DMS153 (cell line): ENCODE measurements at places on chromosomes 12 and 14.

DNA sequence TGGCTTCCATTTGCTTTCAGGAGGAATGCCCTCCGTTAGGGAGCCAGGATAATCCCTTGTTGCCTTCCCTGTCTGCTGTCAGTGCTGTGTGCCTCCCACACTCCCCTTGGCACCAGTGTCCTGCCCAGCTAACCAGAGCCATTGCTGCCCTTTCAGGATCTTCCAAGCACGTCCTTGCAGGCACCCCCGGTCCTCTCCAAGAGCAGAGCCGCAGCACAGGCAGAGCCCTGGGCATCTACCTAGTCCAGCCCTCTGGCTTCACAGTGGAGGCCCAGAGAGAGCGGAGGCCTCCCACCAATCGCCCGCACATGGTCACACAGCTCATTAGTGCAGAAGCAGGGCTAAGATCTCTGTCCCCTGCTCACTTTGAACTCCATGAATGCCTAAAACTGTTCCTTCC is 39.0 kb upstream of the TSPAN9 start:
- DNase-seq = no peak

GRCh38 chr12:118397708-118398440 is 21.5 kb downstream of the SUDS3 start:
- DNase-seq = no peak

GRCh38 chr12:13181375-13182070 is 15.0 kb upstream of the EMP1 start:
- DNase-seq = no peak

GRCh38 chr14:101473045-101473729 is 88.1 kb upstream of the DIO3 start:
- DNase-seq = no peak

- DNase-seq = no peak
Observed at GRCh38 chr12:124286414-124286813, 8.5 kb upstream of the RFLNA start.

GRCh38 chr12:118376089-118377020 is at the start of gene SUDS3:
Gene SUDS3 (plus strand): TSS chr12:118376555. CDS start chr12:118376692, 137 bp downstream.
- DNase-seq = peak; percentile 64

DNA sequence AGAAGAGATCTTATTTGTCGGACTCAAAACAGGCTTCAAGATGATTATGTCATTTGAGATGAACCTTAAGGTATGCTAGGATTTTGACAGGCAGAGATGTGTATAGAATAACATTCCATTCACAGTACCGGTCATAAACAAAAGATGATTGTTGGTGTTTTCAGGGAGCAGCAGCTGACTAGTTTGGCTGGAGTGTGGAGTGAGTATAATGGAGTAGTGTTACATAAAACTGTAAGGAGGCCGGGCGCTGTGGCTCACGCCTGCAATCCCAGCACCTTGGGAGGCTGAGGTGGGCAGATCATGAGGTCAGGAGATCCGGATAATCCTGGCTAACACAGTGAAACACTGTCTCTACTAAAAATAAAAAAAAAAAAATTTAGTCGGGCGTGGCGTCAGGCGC is 23.9 kb downstream of the SERPINA10 start:
- DNase-seq = no peak

- no peak for DNase-seq
Observed at GRCh38 chr14:67646131-67646530, 26.4 kb downstream of the ARG2 start.

GRCh38 chr12:111981987-111982386 is 31.0 kb downstream of the TMEM116 start:
- DNase-seq = no peak

DNA sequence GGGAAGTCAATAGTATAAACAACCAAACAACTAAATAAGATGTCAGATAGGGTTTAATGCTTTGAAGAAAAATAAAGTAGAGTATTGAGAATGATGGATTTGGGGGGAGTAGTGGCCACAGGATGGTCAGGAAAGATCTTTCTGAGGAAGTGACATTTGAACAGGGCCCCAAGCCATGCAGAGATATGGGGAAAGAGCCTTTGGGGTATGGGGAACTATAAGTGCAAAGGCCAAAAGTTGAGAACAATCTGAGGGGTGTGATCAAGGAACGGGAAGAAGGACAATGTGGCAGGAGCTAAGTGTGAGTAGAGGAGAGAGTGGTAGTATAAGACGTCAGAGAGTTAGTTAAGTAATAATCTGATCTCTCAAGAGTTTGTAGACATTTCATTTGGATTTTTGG is 1.3 kb downstream of the MRPS35 start:
- DNase-seq = no peak

GRCh38 chr12:106766393-106766826 is 8.1 kb upstream of the RIC8B start:
- no peak for DNase-seq
